Coronary artery (tissue), 2 donors: ENCODE measurements at places on chromosomes 4 and X.

- no peak for DNase-seq
These were observed 21.9 kb downstream of the CNOT6L start for GRCh38 chr4:77797239-77797638.

DNA sequence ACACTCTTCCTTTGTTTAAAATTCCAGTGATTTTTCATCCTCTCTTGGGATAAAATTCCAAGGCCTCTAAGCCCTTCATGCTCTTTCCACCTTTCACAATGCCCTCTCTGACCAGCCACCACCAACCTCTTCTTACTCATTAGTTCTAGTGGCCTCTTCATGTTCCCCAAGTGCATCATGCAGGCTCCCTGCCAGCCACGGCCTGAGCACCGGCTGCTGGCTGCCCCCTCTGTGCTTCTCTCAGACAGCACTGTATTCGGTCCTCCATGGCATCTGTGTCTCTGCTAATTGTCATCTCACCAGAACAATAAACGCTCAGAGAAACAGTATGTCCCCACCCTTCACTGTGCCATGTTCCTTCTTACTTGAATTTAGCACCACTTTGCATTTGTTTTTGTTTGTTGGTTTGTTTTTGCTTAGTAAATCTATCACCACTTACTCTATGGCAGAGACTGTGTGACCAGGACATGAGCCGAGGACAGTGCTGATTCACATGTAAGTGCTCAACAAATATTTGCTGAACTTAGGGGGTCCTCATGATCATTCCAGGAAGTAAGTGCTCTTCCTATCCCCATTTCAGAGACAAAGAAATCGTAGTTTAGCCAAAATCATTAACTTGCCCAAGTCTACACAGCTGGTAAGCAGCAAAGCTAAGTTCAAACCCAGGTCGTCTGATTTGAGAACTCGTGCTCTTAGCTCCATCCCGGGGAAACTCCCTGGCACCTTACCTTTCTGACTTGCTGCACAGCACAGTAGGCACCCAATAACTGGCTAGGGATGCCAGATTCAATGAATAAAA, 77.1 kb upstream of the UCP1 start:
- DNase-seq, result no peak

GRCh38 chrX:53678667-53679066, 7.9 kb downstream of the HUWE1 start:
- DNase-seq, result no peak

DNA sequence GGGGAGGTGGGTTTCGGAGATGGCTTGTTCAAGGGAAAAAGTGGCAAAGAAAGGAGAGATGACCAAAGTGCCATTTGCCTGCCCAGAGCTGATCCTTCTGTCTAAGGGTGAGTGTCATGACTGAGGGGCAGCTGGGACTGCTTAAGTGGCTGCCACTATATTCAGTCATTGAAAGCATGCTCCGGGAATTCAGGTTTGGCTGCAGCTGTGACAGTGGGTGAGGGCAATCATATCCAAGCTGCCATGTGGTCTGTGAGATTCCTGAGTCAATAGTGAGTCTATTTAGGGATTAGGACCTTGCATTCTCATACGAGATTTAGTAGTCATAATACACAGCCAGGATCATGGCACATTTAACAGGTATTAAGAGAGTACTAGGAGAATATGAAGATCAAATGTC, 138.8 kb upstream of the BANK1 start:
- no peak for DNase-seq

GRCh38 chr4:93764639-93765246, 63.8 kb upstream of the ATOH1 start:
- DNase-seq, result no peak

DNA sequence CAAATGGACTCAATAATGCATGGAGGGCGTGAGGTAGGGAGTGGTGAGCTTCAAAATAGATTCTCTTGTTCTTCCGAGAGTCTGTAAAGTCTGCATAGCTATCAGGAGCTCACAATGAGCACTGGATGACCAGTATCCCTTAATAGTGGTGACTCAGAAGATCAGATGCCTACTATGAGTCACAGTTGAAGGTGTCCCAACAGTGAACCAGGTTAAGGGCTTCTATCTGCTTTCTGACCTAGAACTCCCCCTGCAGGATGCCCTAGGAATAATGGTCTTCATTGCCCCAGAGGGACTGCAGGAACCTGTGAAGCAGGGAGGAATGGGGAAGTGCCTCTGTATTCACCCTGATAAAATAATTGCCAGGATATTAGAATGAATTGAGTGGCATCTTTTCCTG, 22.1 kb downstream of the DGKK start:
- DNase-seq, result no peak

GRCh38 chr4:10577508-10578426, 106.8 kb downstream of the CLNK start:
- DNase-seq, result no peak

DNA sequence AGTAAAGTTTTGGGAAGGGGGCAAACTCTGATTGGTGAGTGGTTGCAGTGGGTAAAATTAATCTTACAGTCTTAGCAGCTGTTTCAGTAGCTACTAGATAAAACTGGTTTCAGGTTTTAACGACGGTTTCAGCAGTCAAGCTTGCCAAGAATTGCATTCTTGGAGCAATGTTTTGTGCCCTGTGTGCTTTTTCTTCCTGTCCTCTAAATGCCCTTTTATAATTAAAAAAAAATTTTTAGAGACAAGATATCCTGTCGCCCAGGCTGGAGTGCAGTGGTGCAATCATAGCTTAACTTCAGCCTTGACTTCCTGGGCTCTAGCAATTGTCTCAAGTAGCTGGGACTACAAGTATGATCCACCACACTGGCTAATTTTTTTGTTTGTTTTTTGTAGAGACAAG, 6.3 kb upstream of the PPEF2 start:
- no peak for DNase-seq

DNA sequence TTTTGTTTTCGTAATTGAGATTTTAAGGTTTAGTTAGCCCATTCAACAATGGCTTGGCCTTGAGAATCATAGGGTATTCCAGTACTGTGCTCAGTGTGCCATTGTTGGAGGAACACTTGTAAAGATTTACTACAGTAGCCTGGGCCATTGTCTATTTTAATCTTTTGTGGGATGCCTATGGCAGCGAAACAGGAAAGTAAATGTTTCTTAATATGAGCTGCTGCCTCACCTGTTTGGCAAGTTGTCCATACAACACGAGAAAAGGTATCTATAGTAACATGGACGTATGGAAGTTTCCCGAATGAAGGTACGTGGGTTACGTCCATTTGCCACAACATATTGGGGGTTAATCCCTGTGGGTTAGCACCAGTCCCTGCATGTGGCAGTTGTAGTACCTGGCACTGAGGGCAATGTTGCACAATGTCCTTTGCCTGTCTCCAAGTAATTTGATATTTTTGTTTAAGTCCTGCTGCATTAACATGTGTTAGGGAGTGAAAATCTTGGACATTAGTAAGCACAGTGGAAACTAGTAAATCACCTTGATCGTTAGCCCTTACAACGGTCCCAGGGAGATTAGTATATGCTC, 38.6 kb upstream of the AADAT start:
- no peak for DNase-seq

DNA sequence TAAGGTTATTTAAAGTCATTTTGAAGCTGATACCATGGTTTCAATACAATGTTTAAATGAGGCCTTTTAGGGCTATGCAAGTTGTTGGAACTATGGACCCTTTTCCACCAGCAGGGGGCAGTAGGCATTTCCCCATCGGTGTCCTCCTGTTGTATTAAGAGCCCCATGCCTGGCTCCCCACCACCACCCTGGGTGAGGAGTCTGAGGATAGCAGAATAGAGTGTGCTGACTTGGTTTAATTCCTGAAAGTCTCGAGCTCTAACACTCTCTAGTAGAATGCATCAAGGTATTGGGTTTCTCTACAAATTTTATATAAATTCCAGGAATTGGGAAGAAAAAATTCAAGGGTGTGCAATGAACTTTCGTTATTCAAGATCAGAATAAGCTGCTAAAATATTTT, 234.8 kb upstream of the JADE1 start:
- no peak for DNase-seq

- DNase-seq, result no peak
These were observed 277.5 kb downstream of the IL15 start for GRCh38 chr4:141913928-141914327.

GRCh38 chr4:78776729-78777575, 802 bp downstream of the BMP2K start:
- peak; percentile 78 for DNase-seq

- DNase-seq, result no peak
These were observed 354.1 kb downstream of the CAMK2D start for GRCh38 chr4:113407409-113407808.

DNA sequence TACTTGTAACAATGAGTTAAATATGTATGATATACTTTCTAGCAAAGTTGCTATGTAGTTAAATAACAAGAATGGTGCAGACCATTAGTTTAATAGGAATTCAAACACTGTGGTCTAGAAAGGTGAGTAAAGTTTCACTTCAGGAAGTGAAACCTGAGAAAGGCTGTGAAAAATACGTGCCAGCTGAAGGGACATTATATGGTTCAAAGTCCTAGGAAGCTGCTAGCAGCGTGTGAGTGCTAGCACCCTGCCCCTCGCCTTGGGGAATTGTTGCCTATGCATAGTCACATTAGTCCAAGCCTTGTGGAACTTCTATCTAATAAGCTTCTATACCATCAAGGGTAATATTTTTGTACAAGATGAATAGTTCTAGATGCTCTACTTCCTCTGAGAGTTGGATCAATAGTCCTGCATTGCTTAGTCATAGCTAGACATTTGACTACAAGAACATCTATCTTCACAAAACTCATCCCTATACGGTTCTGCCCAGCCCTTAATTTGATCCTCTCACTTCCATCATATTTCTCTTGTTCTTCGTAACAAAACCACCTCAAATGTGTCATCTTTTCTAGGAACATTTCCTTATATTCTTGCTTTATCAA, 45.8 kb upstream of the ARSJ start:
- DNase-seq, result no peak

GRCh38 chrX:37607243-37607642, 35.8 kb downstream of the LANCL3 start:
- DNase-seq, result no peak

GRCh38 chr4:22103768-22104167, 155.2 kb upstream of the KCNIP4 start:
- DNase-seq, result no peak

DNA sequence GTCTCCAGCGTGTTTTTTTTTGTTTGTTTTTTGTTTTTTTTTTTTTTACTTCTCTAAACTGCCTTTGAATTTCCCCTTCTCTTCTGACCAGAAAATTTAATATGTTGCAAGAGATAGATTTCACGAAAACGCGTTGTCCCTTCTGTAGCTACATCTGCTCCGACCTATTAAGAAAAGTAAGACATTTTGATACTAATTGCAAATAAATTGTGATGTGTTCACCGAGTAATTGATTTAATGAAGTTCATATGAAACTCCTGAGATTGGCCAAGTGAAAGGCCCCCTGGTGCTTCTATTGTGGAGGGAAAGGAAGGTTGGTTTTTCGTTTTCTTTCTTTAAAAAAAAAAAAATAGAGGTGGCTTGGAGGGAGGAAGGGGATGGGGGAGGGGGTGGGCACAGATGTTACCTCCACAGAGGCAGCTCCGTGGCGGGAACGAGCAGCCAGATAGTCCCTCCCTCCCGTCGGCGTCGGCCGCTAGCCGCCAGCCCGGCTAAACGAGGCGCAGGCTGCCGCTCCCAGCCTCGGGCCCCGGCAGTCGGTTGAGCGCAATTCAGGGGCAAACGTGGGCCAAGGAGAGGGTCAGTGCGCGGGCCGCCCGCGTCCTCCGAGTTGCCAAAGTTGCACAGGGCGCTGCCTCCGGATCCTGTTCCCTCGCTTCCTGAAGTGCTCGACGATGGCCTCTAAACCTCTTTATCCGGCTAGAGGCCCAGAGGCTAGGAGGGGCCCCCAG, 139.1 kb upstream of the ZIC3 start:
- DNase-seq, result no peak

- no peak for DNase-seq
These were observed 442.2 kb downstream of the PABPC4L start for GRCh38 chr4:133759428-133759827.

DNA sequence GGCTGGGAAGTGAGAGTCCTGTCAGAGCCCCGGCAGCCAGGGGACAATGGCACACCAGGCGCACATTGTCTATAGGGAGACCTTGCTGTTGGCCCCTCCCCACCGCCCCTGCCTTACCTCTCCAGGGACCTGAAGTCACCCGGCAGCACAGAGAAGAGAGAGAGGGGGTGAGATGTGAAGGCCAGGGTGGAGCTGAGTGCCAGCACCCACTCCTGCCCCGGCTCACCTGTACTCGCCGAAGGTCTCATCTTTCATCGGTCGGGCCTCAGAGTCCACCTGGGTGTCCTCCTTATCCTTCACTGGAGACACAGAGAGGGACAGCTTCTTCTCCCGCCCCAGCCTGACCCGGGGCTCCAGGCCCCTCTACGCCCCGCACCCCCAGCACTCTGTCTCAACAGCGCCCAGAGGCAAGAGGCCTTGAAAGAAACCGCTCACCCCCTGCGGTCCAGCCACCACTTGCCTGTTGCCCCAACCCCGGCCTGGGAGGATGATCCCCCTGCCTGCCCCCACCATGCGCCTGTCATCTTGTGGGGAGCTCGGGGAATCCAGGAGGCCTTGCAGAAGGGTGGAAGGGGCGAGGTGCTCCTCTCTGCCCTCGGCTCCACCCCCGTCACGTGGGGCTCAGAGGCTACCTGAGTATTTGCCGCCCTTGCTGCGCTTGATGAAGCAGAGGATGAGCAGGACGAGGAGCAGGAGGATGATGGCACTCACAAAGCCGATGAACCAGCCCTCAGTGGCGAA, 22.6 kb downstream of the L1CAM start:
- peak; percentile 59 for DNase-seq

DNA sequence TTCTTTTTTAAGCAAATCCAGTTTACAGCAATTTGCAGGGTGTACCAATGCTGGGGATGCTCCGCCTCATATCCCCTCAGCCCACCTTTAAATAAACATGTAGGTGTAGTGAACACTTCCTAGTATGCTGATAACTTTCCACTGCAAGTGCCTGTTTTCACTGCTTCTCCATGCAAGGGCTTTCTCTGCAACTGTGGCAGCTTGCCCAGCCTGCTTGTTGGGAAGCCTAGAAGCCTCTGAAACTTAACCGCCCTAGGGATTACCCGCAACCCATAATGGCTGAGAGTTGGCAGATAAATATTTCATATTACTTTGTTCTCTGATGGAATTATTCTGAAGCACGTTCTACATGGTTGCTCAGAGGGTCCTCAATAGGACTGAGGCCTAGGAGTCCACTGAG, 253.7 kb upstream of the DDX53 start:
- no peak for DNase-seq
